ENCODE measurements at places on chromosomes 4 and X.

DNA sequence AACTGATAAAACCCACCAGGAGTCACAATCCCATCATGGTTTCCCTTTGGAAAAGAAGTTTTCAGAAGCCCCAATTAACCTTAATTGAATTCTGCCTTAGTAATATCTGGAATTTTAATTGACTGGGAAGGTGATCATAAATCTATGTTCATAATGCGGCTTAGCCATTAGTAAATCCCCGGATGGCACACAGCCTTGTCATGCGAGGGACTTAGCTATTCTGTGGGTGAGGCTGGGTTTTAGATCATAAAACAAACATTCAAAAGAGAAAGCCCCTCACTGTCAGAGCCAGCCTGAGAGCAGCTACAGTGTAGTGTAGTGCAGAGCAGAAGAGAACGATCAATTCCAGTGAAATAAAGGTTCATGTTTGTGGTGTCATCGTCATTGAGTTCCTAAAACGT is 124.0 kb upstream of the NOCT start:
- no peak for DNase-seq

DNA sequence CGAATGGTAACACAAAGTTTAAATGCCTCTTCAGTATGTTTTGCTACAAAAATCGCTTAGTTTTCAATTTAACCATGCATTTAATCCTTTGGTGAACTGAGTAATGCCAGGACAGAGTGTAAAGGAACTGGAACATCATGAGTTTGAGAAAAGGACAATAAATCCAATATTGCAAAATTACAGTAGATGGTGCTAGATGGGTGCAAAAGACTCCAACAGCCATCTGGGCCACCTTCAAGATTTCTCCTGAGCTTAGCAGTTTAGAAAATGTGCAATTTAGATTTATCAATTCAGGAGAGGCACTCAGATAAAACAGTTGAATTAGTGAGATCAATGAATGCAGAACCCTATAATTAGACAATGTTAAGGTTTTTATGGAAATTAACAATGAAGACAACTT is 33.2 kb upstream of the MID1IP1 start:
- DNase-seq: no peak

- DNase-seq: no peak
These were observed 172.5 kb downstream of the CAMK2D start for GRCh38 chr4:113588895-113589668.

DNA sequence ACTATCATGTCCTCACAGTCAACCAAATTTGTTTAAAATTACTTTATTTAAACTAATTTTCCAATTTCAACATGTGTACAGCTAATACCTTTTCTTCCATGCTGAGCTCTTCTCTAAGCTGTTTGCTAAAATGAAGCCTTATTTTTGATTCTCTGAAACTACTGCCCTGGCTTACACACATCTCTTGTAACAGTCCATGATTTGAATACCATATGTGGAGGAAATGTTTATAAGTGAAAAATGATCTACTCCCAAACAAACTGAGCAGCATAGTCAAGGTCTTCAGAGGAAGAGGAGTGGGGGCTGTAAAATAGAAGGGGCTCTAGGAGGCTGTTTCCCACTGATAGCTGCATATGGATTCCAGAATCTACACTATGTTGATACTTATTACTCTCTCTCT is 188.7 kb downstream of the ANKRD50 start:
- no peak for DNase-seq

DNA sequence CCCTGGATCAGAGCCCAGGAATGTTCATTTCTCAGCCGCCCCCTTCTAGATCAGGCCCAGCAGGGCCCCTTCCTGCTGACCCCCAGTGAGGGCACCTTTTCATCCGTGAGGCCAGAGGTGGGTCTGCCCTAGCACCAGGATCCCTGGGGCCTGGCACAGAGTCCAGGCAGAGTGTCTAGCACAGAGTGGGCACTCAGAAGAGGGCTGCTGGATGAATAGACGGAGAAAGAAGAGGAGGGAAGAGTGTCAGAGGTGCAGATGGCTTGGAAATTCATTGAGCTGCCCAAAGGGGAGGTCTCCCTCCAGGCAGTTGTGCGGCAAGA is 106.5 kb downstream of the CPZ start:
- DNase-seq: no peak

- no peak for DNase-seq
These were observed 717 bp downstream of the MGAT4D start for GRCh38 chr4:140497405-140497746.

- peak; percentile 61 for DNase-seq
These were observed at the start of gene NDST4 for GRCh38 chr4:115113506-115114106. Gene NDST4, minus strand, starts transcription at chr4:115113620. Its CDS starts 36,584 bp downstream, at chr4:115077036.

GRCh38 chrX:107700317-107700774 is 72.0 kb downstream of the PRPS1 start:
- DNase-seq: no peak

DNA sequence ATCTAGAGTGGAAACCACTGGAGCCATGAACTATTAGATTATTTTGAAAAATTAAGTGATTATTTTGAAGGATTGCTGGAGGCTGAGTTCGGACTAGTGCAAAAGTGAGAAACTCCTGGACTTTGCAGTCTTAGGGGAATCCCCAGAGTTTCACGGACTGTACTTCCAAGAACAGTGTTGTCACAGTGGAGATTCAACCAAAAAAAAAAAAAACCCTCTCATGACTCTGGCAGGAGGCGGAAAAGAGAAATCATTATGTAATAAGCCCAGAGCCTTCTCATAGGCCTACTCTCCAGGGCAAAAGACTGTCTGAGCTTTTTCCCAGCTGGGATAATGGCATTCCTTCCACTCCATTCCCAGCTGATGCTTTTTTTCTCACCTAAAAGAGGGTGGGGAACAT is 16.8 kb upstream of the C4orf51 start:
- no peak for DNase-seq

DNA sequence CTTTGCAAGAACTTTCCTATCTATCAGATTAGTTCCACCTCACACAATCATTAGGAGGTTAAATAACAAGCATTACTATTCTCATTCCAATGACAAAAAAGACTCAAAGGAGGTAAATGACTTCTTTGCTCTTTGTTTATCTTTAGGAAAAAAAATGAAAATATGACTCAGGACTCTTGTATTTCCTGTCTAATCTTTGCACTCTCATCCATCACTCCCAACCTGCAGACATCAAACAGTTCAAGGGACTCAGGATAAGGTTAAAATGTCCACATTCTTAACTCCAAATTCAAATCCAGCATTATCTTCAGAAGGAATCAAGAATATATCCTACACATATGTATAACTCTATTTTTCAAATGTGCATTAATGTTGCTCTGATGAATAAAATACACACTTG is 139.6 kb downstream of the UNC5C start:
- DNase-seq: no peak

GRCh38 chr4:8010618-8011017 is 71.0 kb upstream of the AFAP1 start:
- peak; percentile 97 for DNase-seq

DNA sequence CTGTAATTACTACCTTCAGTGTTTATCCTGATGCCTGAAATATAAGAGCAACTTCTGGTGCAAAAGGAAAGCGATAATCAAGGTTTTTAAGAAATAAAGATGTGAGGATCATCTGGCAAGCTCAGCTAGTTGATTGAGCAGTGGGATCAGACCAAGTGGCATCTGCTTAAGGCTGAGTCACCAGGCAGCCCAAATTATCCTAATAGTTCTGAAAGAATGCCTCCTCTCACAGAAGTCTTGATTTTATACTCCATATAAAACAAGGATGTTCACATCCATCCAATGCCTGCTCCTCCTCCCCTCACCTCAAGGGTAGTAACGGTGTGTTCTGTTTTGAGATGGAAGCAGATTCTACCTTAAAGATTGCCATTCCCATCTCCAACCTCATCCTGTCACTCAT is 134.5 kb upstream of the RASGEF1B start:
- no peak for DNase-seq

GRCh38 chr4:108919226-108919893 is 156.5 kb upstream of the ETNPPL start:
- DNase-seq: no peak

- no peak for DNase-seq
These were observed 227.9 kb downstream of the PTTG2 start for GRCh38 chr4:38188136-38188535.

DNA sequence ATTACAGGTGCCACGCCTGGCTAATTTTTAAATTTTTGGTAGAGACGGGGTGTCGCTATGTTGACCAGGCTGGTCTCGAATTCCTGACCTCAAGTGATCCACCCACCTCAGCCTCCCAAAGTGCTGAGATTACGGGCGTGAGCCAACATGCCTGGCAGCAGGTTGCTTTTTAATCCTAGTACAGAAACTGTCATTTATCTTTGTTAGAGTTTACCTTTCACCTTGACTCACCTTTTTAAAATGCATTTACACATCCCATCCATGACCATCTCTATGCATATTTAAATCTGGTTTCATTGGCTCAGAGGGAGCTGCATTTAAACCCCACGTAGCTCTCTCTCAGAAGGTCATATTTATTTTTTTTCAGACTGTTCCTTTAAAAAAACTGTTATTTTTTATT is 31.9 kb downstream of the SLC16A2 start:
- DNase-seq: no peak

GRCh38 chr4:27100713-27101112 is 240.1 kb downstream of the STIM2 start:
- no peak for DNase-seq

DNA sequence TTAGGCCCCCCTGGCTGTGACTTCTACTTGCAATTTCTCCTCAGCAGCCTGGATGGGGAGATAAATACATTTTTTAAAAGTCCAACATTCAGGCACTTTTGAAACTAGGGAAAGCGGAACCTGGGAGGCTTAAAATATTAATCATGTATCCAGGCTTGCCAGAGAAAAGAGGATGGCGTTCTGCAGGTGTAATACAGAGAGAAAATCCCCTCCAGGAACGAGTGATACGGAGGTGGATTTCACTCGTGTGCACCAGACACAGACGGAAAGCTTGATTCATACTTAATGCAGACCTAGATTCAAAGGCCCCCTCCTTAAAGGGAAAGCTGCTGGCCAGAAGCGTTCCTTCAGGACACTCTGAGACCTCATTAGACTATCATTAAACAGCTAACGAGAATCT is 354.0 kb upstream of the BOD1L1 start:
- no peak for DNase-seq

- DNase-seq: no peak
These were observed 1562.9 kb upstream of the TENM3 start for GRCh38 chr4:180680305-180680704.

- peak; percentile 41 for DNase-seq
These were observed 22.2 kb downstream of the JADE1 start for GRCh38 chr4:128831531-128832242.

- no peak for DNase-seq
These were observed 170.3 kb upstream of the MAMLD1 start for GRCh38 chrX:150192816-150193215.

- DNase-seq: no peak
These were observed 136.4 kb upstream of the PLAC1 start for GRCh38 chrX:134794692-134795091.

DNA sequence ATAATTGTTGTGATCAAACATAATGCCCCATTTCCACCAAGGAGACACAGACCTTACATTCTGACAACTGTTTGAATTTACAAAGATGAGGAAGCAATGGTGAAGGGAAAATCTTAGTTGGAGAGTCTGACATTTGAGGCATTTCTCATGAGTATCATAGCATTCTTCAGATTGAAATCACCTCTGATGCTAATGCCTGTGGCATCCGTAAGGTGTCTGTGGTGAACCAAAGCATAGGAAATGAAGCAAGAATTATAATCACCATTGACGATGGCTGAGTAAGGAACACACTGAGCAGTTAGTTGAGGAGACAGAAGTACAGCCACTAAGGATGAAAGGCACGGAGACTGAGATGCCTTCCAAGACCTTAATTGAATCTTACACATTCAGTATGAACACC is 575.7 kb downstream of the TRIML1 start:
- DNase-seq: no peak

GRCh38 chr4:26866781-26867180 is 6.1 kb downstream of the STIM2 start:
- DNase-seq: no peak

DNA sequence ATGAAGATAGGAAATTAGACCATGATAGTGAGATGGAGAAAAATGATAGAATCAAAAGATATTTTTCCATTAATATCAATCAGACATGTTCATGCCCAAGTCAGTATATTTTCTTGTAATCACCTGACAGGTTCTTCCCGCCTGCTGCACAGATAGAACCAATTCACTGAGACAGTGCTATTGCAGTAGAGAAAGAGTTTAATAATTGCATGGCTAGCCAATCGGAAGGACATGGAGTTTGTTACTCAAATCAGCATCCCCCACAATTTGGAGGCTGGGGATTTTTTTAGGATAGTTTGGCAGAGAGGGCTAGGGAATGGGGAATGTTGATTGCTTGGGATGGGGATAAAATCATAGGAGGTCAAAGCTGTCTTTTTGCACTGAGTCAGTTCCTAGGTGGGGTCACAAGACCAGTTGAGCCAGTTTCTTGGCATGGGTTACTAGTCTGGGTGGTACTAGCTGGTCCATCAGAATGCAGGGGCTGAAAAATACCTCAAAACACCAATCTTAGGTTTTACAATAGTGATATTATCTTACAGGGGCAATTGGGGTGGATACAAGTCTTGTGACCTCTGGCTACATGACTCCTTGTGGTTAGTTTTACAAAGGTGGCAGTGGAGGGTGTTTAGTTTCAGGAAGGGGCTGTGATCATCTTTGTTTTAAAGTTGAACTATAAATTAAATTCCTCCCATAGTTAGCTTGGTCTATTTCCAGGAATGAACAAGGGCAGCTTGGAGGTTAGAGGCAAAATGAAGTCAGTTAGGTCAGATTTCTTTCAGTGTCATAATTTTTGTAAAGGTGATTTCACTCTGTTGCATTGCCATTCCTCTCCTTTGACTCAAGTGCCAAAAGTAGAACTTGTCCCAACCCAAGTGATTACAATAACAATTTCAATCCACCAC is 100.3 kb upstream of the PDE5A start:
- no peak for DNase-seq

GRCh38 chr4:7812921-7813320 is 126.7 kb downstream of the AFAP1 start:
- DNase-seq: no peak

DNA sequence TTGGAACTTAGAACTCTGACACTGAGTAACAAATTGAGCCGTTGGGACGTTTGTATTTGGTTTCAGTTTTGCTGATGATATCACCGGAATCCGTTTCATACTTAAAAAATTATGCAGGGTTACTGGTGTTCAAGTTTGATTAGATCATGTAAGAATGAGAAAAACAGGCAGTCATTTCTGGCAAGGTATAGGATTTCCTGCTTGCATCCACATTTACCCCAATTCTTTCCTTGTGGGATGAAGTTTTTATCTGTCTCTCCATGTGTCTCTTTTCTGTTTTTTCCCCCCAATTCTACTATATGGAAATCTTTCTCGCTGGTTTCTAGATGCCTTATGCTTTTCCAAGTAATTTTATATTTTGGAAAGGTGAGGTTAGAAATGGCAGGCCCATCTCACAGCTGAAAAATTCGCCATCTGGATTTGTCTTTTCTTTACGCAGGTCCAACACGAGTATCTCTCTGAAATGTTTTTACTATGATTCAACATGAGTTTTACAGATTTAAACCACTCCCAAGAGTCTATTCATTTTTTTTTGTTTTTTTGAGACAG is 197.9 kb downstream of the SHOX start:
- no peak for DNase-seq

DNA sequence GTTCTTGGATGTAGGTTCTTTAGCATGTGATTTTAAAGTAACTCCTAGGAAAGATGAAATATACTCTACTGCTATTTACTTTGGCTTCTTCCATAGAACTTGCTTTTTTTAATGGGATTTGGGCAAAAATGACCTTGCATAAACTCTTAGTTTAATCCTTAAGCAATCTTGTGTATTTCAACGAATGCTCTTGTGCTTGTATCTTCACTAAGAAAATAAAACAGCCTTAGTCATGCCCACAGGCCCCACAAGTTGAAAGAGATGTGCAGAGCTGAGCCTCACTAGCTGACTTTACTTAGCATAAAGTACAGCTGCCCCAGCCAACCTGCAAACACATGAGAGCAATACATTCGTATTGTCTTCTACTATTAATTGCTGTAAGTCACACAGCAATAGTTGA is 1609.2 kb downstream of the STIM2 start:
- DNase-seq: no peak
